ENCODE measurements at places on chromosomes 1 and 21.

- DNase-seq, result no peak
These were observed 7.9 kb downstream of the SDF4 start for GRCh38 chr1:1223891-1224290.

- DNase-seq, result no peak
These were observed 102.9 kb downstream of the DTL start for GRCh38 chr1:212138457-212138856.

- DNase-seq, result no peak
These were observed 167.9 kb downstream of the DYRK1A start for GRCh38 chr21:37534431-37534830.

GRCh38 chr1:65066419-65066765 lies 81.6 kb upstream of the AK4 start:
- no peak for DNase-seq

DNA sequence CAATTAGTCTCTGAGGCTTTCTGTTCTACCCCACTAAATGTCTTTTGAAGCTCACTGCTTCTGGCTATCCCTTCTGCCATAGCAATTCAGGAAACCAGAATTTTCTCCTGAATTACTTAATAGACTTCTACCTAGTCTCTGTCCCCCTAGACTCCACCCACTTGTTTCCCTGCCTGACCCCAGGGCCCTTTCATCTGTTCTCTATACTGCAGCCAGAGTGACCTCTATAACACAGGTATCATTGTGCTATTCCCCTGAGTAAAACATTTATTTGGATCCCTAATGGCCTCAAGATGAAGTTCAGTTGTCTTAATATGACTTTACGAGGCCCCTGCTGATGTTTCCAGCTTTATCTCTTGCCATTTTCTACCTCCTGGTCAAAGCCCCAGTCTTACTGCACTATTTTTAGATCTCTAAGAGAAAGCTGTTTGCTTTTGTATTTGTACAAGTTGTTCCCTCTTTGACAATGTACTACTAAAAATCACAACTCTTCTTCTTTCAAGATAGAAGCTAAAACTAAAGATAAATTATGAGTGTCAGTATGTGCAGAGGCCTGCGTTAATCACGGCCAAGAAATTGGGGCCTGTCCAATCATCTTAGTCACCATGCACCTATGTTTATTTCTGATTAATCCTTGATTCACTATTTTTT lies 54.5 kb downstream of the ATP1B1 start:
- no peak for DNase-seq

DNA sequence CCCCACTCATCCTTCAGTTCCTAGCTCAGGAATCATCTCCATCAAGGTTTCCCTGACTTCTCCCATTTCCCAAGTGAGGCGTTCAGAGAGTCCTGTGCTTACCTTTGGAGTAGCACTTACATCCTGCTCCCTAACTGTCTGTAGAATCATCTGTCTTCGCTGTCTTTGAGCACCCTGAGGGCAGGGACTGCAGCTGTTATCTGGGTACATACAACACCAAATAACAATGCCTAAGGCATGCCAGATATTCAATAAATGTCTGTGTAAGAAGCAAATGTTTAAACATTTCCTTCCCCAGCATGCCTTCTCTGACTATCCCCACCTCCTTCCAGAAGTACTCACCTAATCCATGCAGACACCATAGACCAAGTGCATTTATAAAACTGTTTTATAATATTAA lies 65.4 kb downstream of the JAK1 start:
- DNase-seq, result no peak

DNA sequence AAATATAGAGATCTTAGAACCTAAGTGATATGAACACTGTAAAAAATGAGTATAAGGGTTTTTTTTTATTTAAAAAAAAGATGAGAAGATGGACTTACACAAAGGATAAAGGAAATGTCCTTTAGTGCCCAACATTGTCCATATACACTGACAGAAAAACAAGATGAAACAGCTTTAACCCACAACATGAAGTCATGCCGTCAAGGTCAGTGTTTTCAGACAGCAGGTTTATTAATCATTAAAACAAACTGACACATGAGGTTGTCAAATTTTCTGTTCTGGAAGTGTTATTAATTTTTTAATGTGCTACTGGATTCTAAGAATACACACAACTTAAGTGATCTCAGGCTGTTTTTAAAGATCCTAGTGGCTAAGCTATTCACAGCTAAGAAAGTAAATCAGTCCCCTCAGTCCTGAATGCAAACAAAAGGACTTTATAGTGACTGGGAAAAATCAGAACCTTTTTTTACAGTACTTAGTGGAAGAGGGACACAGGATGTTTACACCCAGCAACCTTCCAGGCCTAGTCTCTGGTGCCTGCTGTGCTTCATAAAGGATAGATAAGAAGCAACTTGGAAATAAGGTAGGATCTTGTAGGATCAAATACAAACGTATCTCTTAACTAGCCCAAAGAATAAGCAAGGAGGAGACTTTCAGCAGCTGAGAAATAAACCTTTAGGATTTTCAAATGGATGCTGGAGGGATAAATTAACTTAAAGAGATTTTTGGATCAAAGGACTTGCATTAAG lies 21.9 kb upstream of the PKN2 start:
- no peak for DNase-seq

DNA sequence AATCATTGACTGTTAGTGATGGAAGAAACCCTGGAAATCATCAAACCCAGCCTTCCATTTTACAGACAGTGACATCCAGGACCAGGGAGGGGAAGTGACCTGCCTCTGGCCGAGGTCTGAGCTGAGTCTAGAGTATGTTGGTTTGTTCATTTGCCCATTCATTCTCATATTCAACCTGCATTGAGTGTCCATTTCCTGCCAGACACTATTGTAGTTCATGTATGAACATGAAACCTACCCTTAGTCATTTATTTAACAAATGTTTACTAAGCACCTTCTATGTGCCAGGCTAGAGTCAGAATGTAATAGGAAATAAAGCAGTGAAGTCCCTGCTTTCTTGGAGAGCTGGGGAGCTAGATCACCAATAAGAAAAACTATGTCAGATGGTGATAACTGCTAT lies 51.3 kb downstream of the KCND3 start:
- no peak for DNase-seq

DNA sequence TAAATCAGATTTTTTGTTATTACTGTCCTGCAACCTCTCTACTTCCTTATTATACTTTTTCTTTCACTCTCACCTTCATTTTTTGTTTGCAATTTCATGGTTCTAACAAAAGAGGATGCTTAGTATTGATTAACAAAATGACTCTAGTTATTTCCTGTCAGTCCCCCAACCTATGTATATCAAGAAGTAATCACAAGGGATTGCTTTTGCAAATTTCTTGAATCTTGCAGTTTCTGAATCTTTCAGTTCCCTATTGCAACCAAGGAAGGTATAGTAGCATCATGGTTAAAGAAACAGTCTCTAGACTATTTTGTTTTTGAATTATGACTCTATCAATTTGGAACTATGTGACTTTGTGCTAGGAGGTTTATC lies 446.9 kb downstream of the NEGR1 start:
- DNase-seq, result no peak

GRCh38 chr1:64282351-64282750 lies 78.9 kb downstream of the UBE2U start:
- DNase-seq, result peak; percentile 65

DNA sequence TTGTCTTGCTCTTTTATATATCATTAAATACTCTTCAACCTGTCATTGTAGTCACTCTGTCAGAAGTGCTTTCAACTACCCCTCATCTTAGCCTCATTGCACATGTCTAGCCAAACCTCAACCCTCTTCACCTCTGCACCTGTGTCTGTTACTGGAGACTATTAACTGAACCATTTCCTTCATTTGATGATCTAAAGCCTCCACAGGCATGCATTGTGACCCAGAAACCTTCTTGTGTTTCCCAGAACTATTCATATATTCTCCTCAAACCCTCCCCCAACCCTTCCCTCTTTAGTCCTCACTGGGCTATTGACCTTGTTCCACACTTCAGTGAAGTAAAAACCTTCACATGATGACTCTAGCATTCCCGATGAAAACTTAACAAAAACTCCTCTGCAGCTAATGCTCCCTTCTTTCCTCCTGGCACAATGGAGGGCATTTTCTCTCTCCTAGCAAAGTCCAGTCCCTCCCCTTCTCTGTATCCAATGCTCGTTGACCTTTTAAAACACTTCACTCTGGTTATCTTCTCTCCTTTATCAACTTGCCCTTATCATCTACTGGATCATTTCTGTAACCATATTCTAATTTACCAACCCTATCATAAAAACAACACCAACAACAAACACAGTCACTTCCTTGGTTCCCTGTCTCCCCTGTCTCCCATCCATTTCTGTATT lies 86.1 kb downstream of the BACH1 start:
- no peak for DNase-seq

- no peak for DNase-seq
These were observed 74.6 kb downstream of the SLC45A1 start for GRCh38 chr1:8392522-8392921.
